ENCODE measurements at places on chromosomes 5 and 9. TPM values are rescaled to one million over a fixed set of nuclear protein-coding genes. Genes with fewer than 3 reads are reported as not detected.

Gene HCN1
- not detected for total RNA-seq

Gene FOXD4
- total RNA-seq: not detected

Gene PCDHB16
- 2.1 TPM for total RNA-seq

DNA sequence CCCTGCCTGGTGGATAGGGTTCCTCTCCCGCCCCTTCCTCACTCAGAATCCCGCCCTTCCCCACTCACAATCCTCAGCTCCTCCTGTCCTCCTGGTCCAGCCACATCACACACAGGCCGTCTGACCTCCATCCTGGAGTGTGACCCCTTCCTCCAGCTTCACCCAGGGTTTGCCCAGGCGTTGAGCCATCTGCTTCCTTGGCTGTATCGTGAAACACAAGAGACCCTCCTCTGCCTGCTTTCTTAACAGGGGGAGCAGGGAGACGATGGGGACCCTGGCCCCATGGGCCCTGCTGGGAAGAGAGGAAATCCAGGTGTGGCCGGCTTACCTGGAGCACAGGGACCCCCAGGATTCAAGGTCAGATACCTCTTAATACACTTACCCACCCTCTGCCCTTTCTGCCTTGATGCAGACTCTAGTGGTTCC, 32.3 kb upstream of the ORM1 start:
- no peak for DNase-seq

- DNase-seq: peak; percentile 52
These were observed 38.4 kb downstream of the HRH2 start for GRCh38 chr5:175696139-175696854.

- DNase-seq: peak; percentile 3
These were observed 23.6 kb upstream of the PDE4D start for GRCh38 chr5:59917121-59917520.

- no peak for DNase-seq
These were observed 134.8 kb upstream of the LARP1 start for GRCh38 chr5:154620411-154620810.

- DNase-seq: peak; percentile 3
These were observed 4.7 kb upstream of the ISCA1 start for GRCh38 chr9:86287013-86287412.

DNA sequence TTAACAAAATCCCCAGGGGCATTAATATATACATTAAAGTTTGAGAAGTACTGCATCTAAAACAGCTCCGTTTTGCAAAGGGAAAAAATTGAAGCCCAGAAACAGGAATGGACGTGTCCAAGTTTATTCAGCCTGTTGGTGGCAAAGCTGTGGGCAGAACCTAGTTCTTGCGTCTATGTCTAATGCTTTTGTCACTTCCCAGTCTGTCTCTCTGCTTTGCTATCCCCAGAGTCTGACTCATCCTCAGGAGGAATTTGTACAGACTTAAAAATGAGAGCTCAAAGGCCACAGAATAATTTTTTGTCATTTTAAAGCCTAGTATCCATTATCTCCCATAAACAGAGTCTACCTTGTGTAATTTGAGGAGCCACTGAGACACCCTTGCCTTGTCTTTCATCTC, 330.9 kb upstream of the GRIA1 start:
- DNase-seq: peak; percentile 14

Gene PPIC
- total RNA-seq: 48.2 TPM

Gene ANKRD18A
- total RNA-seq: not detected

Gene TLE4
- 16.4 TPM for total RNA-seq

GRCh38 chr5:154778534-154778933, 23.4 kb downstream of the LARP1 start:
- peak; percentile 26 for DNase-seq

Gene SOX30
- total RNA-seq: not detected

Gene MLANA
- total RNA-seq: not detected

- peak; percentile 29 for DNase-seq
These were observed 24.1 kb upstream of the PCSK5 start for GRCh38 chr9:75866273-75866871.

Gene TAF11L10
- total RNA-seq: not detected

DNA sequence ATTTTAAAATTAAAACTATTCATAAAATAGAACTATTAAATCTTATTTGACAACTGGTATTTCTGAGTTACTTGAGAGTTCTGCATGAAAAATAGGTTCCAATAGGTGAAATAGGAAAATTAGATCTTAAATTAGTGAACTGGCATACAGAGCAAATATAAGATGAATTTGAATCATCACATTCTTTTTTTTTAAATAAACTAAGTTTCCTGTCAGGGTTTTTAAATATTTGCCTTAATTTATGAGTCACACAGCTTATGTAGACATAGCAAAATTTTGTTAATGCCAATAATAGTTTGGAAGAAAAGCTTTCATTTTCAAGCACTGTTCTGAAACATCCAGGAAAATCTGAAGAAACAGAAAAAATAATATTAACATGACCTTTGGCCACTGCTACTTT, 311.7 kb upstream of the HAPLN1 start:
- DNase-seq: no peak

- DNase-seq: no peak
These were observed 6.5 kb downstream of the RORB start for GRCh38 chr9:74503666-74504065.

GRCh38 chr5:151107738-151108520, 27.1 kb upstream of the TNIP1 start:
- no peak for DNase-seq

GRCh38 chr9:21399956-21400355, 9.0 kb upstream of the IFNA8 start:
- DNase-seq: no peak

GRCh38 chr5:146338774-146339714, at the start of gene POU4F3:
TSS of gene POU4F3 (plus strand) at chr5:146338839. CDS start at chr5:146339113, 274 bp downstream.
- DNase-seq: no peak

Gene ANKRA2
- 19.5 TPM for total RNA-seq

GRCh38 chr9:34654323-34655051, 2.5 kb downstream of the IL11RA start:
- peak; percentile 39 for DNase-seq

Gene CDH18
- 22.2 TPM for total RNA-seq

Gene MINAR2
- total RNA-seq: not detected

- no peak for DNase-seq
These were observed 125.5 kb downstream of the GABRB2 start for GRCh38 chr5:161421067-161421466.

Gene LIFR
- total RNA-seq: 5.5 TPM

- DNase-seq: peak; percentile 66
These were observed 247.7 kb upstream of the ANKRD55 start for GRCh38 chr5:56480705-56481427.

GRCh38 chr5:175654339-175654738, 3.5 kb upstream of the HRH2 start:
- DNase-seq: no peak

GRCh38 chr5:163463063-163463435, 2.6 kb downstream of the HMMR start:
- DNase-seq: no peak

GRCh38 chr9:106110483-106110882, 416.1 kb downstream of the TMEM38B start:
- no peak for DNase-seq

- peak; percentile 77 for DNase-seq
These were observed 18.7 kb upstream of the TGFBR1 start for GRCh38 chr9:99085949-99086948.

Gene VCAN
- 246 TPM for total RNA-seq

Gene GKAP1
- 0.72 TPM for total RNA-seq

Gene CORO2A
- 1.3 TPM for total RNA-seq

Gene C6
- total RNA-seq: not detected

GRCh38 chr9:96483733-96484390, 33.9 kb downstream of the HABP4 start:
- DNase-seq: no peak

- no peak for DNase-seq
These were observed 220.7 kb downstream of the GNA14 start for GRCh38 chr9:77427256-77427927.

Gene CCIN
- 0.24 TPM for total RNA-seq

DNA sequence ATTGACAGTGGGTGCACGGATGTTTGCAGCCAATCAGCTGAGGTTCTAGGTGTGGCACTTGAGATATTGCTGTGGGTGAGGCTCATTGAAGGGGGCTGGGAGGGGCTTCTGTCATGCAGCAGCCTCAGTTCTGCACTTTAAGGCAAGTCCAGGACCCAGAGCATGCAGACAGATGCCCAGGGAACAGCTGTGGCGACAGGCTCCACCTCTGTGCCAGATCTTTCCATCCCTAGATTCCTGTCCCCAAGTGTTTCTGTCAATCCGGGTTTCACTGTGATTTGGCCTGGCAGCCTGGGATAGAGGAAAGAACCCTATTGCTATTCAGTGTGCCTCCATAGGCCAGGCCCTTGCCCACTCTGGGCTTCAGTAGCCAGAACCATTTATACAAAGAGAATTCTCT, 20.8 kb upstream of the CERCAM start:
- no peak for DNase-seq

Gene BARX1
- total RNA-seq: not detected

Gene IL5
- not detected for total RNA-seq

Gene CACFD1
- total RNA-seq: 2.4 TPM

GRCh38 chr9:95991326-95991725, 115.8 kb downstream of the ERCC6L2 start:
- DNase-seq: no peak

All from RPMI7951 (cell line).